HepG2 (cell line): ENCODE measurements at places on chromosomes 11 and 22. TPM values are rescaled to one million over a fixed set of nuclear protein-coding genes. Genes with fewer than 3 reads are reported as not detected.

DNA sequence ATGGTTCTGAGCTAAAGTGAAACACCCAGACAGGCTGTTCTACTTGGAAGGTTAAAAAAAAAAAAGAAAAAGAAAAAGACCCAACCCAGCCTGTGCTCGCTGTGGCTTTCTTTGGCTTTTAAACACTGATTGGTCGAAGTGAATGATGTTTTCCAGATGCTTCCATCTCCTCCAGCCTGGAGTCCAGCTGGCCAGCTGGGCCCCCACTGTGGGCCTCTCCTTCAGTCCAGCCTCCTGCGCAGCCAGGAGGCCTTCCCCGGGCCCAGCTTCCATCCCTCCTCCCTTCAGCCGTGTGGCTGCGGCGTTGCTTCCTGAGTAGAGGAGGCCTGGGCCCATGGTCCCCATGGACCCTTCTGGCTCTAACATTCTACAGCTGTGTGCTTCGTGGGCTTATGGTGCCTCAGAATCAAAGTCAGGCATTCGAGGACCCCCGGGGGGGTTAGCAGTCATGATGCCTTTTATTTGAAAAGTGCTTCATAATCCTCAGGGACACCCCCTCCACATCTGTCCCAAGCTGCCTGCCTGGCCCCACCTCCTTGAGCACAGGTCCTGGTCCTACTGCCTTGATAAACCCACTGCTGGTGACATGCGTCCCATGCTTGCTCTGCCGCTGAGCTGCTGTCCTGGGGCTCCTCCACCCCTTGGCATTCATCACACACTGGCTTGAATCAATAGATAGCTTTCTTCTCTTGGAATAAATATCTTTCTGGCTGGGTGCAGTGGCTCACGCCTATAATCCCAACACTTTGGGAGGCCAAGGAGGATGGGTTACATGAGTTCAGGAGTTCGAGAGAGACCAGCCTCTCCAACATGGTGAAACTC is 42.2 kb upstream of the FBLN1 start:
- peaks cover 9% of the 10 kb centered on the region; the same call in 1 of the 2 replicates for H3K4me1 ChIP-seq
- no peak overlapping the region for H3K27ac ChIP-seq
- no peak overlapping the region for H3K4me3 ChIP-seq
- H3K36me3 ChIP-seq = no peaks in the 10 kb centered on the region
- peaks cover 6% of the 10 kb centered on the region; the same call in 1 of the 3 replicates for H3K27me3 ChIP-seq

The CPT1A gene
- total RNA-seq = 5.9 and 7.0 TPM in 2 replicates

DNA sequence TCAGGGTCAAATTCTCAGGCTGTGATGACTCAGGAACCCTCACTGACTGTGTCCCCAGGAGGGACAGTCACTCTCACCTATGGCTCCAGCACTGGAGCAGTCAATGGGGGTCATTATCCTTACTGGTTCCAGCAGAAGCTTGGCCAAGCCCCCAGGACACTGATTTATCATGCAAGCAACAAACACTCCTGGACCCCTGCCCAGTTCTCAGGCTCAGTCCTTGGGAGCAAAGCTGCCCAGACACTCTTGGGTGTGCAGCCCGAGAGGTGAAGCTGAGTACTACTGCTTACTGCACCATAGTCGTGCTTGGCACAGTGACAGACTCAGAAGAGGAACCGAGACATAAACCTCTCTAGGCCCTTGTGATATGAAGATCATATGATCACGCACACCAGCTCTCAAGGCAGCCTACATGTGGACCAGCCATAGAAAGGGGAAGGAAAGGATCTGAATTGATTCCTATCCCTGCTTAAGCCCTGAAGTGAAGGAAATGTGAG is 58.2 kb downstream of the ZNF280B start:
- no peak overlapping the region for H3K27ac ChIP-seq
- H3K27me3 ChIP-seq = peaks cover 18% of the 10 kb centered on the region; the same call in 2 of the 3 replicates
- DNase-seq = no peak
- no peaks in the 10 kb centered on the region for H3K36me3 ChIP-seq
- peaks cover 8% of the 10 kb centered on the region; the same call in 1 of the 2 replicates for H3K4me1 ChIP-seq

The CDC42EP1 gene
- total RNA-seq = 25.4 and 29.5 TPM in 2 replicates

DNA sequence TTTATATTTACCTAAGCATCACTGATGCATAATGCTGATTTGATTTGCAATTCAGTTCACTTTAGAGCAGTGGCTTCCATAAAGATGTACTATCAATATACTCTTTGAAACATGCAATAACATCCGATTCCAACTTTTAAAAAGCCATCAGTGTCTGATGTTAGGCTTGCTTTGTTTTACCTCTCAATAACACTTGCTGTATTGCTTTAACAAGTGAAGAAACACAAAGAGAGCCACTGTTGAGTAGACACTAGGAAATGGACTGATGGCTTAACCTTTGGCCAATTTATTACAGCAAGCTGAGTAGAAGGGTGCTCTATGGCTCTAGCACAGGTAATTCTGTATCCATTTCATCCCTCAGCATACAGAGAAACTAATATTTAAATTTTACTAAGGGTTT is 122.1 kb downstream of the FCHSD2 start:
- peak; percentile 79 for DNase-seq
- no peaks in the 10 kb centered on the region for H3K27me3 ChIP-seq
- H3K4me1 ChIP-seq = peaks cover 16% of the 10 kb centered on the region
- peak overlapping the region; percentile 9 for H3K27ac ChIP-seq
- peaks cover 5% of the 10 kb centered on the region; the same call in 1 of the 3 replicates for H3K36me3 ChIP-seq
- H3K4me3 ChIP-seq = no peak overlapping the region
